ENCODE measurements at places on chromosomes 12 and 14.

- peak; percentile 26 for DNase-seq
These were observed 20.1 kb upstream of the ANO2 start for GRCh38 chr12:5964913-5965900.

DNA sequence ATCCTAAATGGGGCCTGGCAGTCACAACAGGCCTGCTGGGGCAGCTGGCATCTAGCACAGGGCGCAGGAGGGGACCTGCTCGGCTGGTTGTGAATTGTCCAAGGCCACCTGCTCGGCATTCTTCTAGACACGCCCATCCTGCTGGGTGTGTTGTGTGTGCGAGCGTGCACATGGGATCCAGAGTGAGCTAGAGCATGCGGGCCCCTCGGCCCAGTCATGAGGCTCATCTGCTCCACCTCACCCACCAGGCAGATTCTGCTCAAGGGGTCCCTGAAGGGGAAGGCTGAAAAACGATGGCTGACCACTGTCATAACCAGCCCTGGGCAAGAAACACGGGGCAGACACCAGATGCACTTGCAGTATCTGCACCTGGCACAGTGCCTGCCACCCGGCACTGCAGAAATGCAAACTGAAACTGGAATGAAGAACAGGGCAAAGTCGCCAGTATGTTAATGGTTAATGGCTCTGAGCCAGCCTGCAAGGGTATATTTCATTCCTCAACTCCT is 31.8 kb downstream of the MAX start:
- DNase-seq: peak; percentile 25

DNA sequence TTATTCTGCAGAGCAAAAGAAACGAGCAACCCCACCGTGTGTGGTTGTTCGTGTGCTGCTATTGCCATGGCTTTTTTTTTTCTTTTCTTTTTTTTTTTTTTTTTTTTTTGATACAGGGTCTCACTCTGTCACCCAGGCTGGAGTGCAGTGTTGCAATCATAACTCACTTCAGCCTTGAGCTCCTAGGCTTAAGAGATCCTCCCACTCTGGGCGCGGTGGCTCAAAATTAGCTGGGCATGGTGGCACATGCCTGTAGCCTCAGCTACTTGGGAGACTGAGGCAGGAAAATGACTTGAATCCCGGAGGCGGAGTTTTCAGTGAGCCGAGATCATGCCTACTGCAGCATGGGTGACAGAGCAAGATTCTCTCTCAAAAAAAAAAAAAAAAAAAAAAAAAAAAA is 144.2 kb downstream of the ESR2 start:
- DNase-seq: peak; percentile 20

GRCh38 chr12:6968426-6968825 is 2.0 kb downstream of the PHB2 start:
- DNase-seq: no peak

- peak; percentile 48 for DNase-seq
These were observed 23.5 kb upstream of the GPRC5D start for GRCh38 chr12:12975322-12976077.

DNA sequence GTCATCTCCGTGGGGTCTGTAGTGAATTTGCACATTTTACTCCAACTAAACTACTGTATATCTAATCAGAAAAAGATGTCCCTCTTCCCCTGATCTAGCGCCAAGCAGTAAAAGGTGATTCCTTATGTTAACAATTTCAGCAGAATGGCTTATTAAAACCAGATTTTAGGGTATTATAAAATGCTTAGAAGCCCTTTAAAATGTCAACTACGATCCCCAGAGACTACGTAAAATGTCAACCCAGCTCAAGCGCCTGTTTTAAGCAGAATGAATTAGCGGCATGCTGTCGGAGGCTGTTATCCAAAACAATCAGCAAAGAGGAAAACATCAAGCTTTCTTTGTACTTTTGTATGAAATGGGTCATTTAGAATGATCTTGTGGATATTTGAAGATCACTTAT is 408.9 kb downstream of the SOX5 start:
- no peak for DNase-seq

GRCh38 chr12:89040146-89040964 is 311.9 kb downstream of the DUSP6 start:
- DNase-seq: peak; percentile 74

DNA sequence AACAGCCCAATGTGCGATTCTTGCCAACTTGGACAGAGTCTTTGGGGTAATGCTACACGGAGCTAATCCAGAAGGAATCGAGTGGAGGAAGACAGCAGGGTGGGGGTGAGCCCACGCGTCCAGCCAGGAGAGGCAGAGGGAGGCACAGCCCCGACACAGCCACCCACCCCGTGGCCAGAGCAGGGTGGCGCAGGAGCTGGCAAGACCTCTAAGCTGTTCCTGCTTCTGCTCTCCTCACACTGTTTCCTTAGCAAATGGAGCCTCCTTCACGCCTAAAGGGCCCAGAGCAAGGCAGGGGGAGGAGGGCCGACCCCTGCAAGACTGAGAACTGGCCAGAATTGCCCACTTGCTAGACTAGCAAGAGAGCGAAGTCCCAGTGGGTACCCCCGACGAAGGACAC is 91.5 kb downstream of the FBXL14 start:
- no peak for DNase-seq

- no peak for DNase-seq
These were observed 178.0 kb downstream of the PHETA1 start for GRCh38 chr12:111190741-111191526.

DNA sequence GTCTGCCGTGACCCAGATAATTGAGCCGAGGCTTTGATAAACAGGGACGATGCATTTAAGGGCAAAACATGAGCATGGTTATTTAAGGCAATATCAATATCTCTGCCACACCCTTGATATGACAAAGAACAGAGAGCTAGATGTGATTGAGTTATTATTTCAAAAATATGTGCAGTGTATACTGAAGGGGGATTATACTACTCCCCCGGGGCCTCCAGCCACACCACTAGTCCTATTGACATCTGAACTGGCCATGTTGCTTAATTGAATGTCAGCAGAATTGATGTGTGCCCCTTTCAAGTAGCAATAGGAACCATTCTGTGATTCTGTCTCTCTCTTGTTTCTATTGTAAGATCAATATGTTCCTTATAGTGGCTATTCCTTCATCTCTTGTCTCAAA is 794.8 kb upstream of the SEL1L start:
- no peak for DNase-seq

DNA sequence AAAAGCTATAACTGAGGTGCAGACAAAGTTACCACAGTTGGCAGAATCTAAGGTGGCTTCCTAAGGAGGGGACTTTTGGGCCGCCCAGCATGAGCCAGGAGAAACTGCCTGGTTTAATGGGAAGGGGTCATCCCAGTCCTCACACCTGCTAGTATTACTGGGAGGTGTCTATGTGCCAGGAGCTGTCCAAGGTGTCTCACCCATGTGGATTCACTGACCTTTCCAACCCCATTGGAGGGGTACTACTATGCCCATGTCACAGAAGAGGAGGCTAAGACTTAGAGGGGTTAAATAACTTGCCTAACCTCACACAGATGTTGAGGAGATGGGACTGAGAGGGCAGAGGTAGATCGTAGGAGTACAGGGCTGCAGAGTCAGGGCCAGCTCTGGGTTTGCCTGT is 10.2 kb downstream of the ABCB9 start:
- DNase-seq: no peak

DNA sequence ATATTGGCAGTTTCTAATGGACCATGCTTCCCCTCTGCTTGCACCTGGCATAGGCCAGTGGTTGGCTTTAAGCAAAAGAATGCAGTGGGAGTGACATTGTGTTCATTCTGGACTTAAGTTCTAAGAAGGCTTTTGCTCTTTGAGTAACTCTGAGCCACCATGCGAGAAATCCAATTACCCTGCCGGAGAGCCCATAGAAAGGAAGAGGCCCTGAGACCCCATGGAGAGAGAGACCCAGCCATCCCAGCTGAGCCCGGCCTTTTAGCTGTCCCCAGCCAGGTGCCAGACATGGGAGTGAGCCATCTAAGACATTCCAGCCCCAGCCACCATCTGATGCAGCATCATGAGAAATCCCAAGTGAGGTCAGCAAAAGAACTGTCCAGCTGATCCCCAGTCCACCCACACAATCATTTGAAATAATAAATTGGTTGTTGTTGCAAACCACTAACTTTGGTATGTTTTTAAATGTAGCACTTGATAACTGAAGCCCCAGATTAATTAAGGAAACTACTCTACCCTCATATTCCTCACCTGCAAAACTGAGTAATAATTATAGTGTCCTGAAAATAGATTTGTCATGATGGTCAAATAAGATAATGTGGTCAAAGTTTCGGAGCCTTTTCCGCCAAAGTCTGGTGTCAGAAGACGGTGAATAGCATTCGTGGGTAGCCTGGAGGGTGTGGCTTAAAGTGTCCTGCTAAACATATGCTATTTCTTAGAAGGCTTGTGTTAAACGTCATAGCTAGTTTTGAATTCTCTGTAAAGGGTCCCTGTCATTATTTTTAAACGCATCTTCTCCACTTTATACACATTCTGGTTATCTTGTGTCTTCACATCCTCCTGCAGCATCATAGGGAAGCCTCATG is 166.6 kb upstream of the PELI2 start:
- DNase-seq: no peak

- no peak for DNase-seq
These were observed 23.7 kb downstream of the CEP170B start for GRCh38 chr14:104888489-104889374.

Measured in bronchial epithelial cell (primary cell).